ENCODE measurements at places on chromosomes 5 and 9. TPM values are rescaled to one million over a fixed set of nuclear protein-coding genes. Genes with fewer than 3 reads are reported as not detected.

Gene IFNB1
- not detected for total RNA-seq

Gene SH3PXD2B
- total RNA-seq, result 16.2 TPM

Gene SREK1IP1
- total RNA-seq, result 11.7 TPM

Gene GFI1B
- 2.0 TPM for total RNA-seq

Gene CTNND2
- 1.1 TPM for total RNA-seq

Gene GRM6
- total RNA-seq, result not detected

Gene FAT2
- 11.9 TPM for total RNA-seq

Gene CCDC192
- total RNA-seq, result not detected

Gene GCNT1
- 5.4 TPM for total RNA-seq

Gene MARCOL
- not detected for total RNA-seq

Gene ZBED3
- 11.3 TPM for total RNA-seq

Gene CD74
- 619 TPM for total RNA-seq

Gene TMEM8B
- total RNA-seq, result 18.6 TPM

Gene GABRA6
- not detected for total RNA-seq

Gene LEAP2
- 5.3 TPM for total RNA-seq

Gene HABP4
- total RNA-seq, result 10.0 TPM

Gene CXXC5
- 196 TPM for total RNA-seq

Gene OTP
- total RNA-seq, result not detected

Gene NOXA1
- 5.3 TPM for total RNA-seq

Gene ST8SIA4
- total RNA-seq, result 11.0 TPM

Gene LHFPL2
- total RNA-seq, result 62.5 TPM

Gene C5orf58
- total RNA-seq, result not detected

Gene LYRM7
- 9.8 TPM for total RNA-seq

Gene MOB3B
- total RNA-seq, result 13.3 TPM

Gene SRP19
- 18.6 TPM for total RNA-seq

Gene RNF208
- total RNA-seq, result 4.1 TPM

Gene WNT8A
- 0.18 TPM for total RNA-seq

Gene PCDHB7
- 4.4 TPM for total RNA-seq

Gene RBM27
- 32.2 TPM for total RNA-seq

Gene CDKN2A
- 0.12 TPM for total RNA-seq

Gene ADAMTS16
- 93.6 TPM for total RNA-seq

Gene OGN
- 46.5 TPM for total RNA-seq

Gene GADD45G
- 8.6 TPM for total RNA-seq

Gene PROP1
- total RNA-seq, result not detected

Gene CDO1
- total RNA-seq, result 70.7 TPM

Gene SPINK7
- not detected for total RNA-seq

Gene UNC5A
- total RNA-seq, result 0.29 TPM

Gene CTXN3
- 0.47 TPM for total RNA-seq

Gene CCL27
- total RNA-seq, result not detected

Gene DIPK1B
- total RNA-seq, result 39.6 TPM

Gene PTBP3
- total RNA-seq, result 111 TPM

Gene CDC14B
- total RNA-seq, result 30.2 TPM

Gene SGCD
- 26.6 TPM for total RNA-seq

Gene DHFR
- total RNA-seq, result 22.4 TPM

Gene HMMR
- total RNA-seq, result 11.0 TPM

Gene MSX2
- 0.47 TPM for total RNA-seq

Gene CER1
- 1.1 TPM for total RNA-seq

Gene GMCL2
- total RNA-seq, result not detected

Gene ADRA1B
- 1.5 TPM for total RNA-seq

Measured in metanephros (tissue), 2 donors.